Activated CD4-positive, CD25-positive, alpha-beta regulatory T cell treated with anti-CD3 and anti-CD28 coated beads, Interleukin-2, amount 50 U/mL, for 24 hours (primary cell): ENCODE measurements at places on chromosomes 16 and 17.

GRCh38 chr17:74326506-74326905 lies 480 bp downstream of the KIF19 start:
- no peak for ATAC-seq

DNA sequence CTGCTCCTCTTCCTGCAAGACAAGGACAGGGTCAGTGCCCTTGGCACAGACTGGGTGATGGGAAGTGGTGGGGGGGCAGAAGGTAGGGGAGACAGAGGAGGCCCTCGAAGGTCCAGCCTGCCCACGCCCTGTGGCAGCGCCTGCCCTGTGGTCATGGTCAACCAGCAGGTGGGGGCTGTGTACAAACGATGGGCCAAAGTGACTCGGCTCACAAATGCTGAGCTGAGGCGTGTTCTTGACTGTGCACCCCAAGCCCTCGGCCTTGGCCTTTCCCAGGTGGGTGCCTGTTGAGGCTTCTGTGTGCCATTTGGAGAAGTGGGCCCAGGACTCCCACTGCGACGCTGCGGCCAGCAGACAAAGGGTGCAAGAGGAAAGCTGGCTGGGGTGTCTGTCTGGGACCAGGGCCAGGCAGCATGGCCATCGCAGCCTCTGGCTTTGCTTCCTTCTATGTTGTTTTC lies 22.6 kb downstream of the MXRA7 start:
- ATAC-seq, result no peak

DNA sequence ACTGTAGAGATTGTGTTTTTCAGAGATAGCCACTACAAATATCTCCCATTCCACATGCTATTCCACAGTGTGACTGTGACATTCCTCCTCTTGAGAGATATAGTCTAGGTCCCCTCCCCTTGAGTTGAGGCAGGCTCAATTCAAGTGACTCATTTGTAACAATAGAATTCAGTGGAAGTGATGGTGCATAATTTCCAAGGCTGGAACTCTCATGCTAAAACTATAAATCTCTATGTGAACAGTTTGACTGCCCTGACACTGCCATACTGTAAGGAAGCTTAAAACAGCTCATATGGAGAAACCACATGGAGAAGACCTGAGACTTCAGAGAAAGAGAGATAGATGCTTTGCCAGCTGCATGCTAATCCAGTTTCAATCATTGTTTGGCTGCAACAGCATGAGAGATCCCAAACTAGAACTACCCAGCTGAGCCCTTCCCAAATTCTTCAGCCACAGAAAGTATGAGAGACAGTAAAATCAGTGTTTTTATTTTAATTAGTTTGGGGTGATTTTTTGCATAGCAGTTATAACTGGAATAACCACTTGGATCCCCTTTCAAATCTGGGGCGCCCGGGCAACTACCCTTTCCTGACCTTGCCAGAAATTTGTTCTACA lies 19.5 kb upstream of the CSNK2A2 start:
- no peak for ATAC-seq

DNA sequence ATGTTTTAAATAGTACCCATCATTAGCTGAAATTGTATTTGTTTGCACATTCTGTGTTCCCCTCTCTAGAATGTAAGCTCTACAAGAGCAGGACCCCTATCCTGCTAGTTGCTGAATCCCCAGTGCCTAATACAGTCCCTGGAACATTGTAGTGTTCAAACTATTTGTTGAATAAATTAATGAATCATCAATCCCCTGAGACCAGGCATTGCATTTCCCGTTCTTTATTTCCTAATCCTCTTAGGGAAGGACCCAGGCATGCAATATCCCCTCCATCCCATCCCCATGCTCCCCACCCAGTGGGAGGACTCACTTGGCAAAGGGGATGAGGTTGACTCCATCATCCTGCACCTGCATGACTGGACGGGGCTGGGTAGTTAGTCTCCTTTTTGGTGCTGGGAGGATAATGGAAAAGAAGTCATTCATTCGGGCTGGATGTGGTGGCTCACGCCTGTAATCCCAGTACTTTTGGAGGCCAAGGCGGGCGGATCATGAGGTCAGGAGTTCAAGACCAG lies 3.2 kb downstream of the INCA1 start:
- no peak for ATAC-seq

DNA sequence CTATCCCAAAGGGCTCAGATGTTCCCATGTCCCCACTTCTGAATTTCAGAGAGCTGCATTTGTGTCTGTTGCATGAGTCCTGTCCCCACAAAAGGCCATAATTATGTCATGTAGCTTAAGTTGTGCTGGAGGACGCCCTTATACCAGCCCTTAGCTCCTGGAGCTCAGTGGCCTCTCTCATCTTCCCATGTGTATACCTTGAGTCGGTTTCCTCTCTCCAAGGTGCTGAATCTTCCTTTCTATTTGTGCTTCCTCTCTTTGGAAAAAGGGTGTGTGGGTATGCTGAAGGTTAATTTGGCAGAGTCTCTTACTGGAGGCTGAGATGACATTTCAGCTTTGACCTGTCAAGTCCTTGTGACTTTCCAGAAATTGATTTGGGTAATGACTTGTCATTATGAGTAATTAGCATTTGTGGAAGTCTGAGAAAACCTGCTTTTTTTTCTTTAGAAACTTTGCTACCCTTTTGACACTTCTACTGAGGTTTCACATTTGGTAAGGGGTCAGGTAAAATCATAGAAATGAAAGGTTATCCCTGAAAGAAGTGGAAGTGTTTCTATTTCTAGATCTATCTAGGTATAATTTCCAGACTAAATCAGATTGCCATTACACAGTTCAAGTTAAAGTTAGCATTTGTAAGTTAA lies 185.4 kb downstream of the ABCC12 start:
- no peak for ATAC-seq
